ENCODE measurements at places on chromosomes 4 and X. TPM values are rescaled to one million over a fixed set of nuclear protein-coding genes. Genes with fewer than 3 reads are reported as not detected.
A peak's percentile ranks its signal among the peaks of the same experiment; 100 is the strongest.

DNA sequence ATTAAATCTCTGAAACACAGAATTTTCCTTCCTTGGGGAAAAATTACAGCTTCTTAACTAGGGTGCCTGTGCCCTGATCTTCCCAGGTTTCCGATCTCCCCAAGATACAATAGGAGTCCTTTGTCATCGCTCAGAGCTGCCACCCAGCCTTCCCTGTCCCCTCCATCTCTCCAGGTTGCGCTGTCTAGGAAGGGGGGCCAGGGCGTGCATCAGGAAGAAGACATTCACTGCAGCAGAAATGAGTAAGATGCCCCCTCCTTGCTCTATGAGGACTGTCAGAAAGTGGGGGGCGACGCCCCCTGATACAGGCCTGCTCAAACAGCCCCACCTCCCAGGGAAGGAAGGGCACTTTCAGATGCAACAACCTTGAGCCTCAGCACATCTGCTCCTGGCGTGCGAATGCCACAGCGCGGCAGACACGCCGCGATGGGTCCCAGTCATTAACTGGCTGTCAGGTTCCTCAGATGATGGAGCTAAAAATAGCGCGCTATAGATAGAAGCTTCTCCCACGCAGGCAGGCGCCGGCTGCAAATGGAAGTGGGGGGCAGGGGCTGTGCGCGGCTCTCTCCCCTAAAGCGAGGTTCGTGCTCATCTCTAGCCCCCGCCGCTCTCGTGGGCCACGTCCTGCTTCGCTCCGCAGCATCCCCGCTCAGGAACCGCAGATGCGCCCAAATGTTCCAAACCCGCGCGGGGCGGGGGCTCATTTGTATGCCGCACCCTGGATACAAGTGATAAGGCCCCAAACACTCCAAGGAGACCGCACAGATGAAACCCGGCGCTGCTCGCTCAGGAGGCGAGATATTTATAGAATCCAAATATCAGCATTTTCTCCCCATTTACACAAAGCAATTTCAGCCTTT lies 57.6 kb upstream of the LGI2 start:
- DNase-seq = peak; percentile 15

The RAB39B gene
- 15.3 TPM for total RNA-seq

DNA sequence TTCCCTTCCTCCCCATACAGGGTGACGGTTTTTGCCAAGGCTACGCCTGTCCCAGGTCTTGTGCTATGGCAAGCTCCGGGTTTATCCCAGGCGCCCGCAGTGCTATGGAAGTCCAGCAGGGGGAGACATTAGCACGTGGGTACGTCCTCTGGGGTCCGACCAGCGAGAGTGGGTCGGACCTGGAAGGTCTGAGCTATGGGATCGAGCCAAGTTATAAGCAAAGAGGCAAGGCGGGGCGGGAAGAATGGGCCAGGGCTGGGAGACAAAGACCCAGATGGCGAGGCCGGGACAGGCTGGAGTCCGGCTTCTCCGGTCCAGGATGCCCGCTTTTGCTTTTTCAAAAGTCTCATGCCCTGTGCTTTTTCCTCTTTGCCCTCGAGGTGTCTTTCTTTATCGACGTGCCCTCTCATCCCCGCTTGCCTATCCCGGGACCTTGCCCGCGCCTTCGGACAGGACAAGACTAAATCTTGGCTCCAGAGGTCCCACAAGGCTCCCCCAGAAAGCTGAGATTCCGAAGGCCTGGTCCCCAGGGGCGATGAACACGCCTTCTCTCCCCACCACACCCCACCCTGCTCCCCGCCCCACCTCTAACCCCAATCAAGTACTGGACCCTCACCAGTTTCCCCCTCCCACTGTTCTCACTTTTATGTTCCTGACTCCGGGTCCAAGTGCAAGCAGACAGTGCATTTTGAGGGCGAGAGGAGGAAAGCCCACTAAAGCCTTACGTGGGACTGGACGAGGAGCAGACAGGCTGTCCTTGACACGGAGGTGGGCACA lies 785 bp upstream of the EFNB1 start:
- peak; percentile 83 for DNase-seq

DNA sequence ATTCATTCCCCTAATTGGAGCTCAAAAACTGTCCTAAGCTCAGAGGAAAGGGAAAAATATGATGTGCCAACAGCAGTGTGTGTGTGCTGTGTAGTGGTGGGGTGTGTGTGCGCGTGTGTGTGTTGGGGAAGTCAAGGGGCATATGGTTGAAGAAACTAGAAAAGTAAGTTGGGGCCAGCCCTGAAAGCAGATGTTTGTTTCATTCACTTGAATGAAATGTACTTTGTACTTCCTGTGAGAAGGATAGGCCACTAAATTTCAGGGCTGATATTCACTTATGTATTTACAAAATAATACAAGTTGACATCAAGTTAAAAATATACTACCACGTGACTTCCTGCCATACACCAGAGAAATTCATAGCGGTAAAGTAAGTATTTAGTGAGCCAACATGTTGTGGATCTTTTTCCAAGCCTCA lies 151.3 kb upstream of the JADE1 start:
- no peak for DNase-seq

GRCh38 chr4:152678841-152679240 lies 956 bp downstream of the TMEM154 start:
- no peak for DNase-seq

- DNase-seq = no peak
These were observed 149.6 kb downstream of the ENPP6 start for GRCh38 chr4:184067931-184068554.

- no peak for DNase-seq
These were observed 1035.2 kb upstream of the SLIT2 start for GRCh38 chr4:19216476-19216875.

All from activated CD4-positive, alpha-beta memory T cell treated with anti-CD3 and anti-CD28 coated beads for 36 hours (primary cell).